ENCODE measurements at places on chromosomes 7 and 10.

GRCh38 chr10:20748551-20748950, 148.6 kb downstream of the NEBL start:
- no peak for ATAC-seq
- no peaks in the 10 kb centered on the region for H3K27me3 ChIP-seq
- no peak overlapping the region for H3K4me3 ChIP-seq
- H3K4me1 ChIP-seq, result no peaks in the 10 kb centered on the region
- H3K27ac ChIP-seq, result no peak overlapping the region
- H3K36me3 ChIP-seq, result no peaks in the 10 kb centered on the region

- H3K36me3 ChIP-seq, result peaks cover 2% of the 10 kb centered on the region
- no peaks in the 10 kb centered on the region for H3K4me1 ChIP-seq
- no peak overlapping the region for H3K27ac ChIP-seq
- no peaks in the 10 kb centered on the region for H3K27me3 ChIP-seq
Measured at GRCh38 chr10:11743461-11744338, 1.5 kb downstream of the ECHDC3 start.

GRCh38 chr10:102230264-102230860, 4.3 kb downstream of the ELOVL3 start:
- no peak for ATAC-seq
- no peak overlapping the region for H3K27ac ChIP-seq
- H3K27me3 ChIP-seq, result peaks cover 84% of the 10 kb centered on the region

DNA sequence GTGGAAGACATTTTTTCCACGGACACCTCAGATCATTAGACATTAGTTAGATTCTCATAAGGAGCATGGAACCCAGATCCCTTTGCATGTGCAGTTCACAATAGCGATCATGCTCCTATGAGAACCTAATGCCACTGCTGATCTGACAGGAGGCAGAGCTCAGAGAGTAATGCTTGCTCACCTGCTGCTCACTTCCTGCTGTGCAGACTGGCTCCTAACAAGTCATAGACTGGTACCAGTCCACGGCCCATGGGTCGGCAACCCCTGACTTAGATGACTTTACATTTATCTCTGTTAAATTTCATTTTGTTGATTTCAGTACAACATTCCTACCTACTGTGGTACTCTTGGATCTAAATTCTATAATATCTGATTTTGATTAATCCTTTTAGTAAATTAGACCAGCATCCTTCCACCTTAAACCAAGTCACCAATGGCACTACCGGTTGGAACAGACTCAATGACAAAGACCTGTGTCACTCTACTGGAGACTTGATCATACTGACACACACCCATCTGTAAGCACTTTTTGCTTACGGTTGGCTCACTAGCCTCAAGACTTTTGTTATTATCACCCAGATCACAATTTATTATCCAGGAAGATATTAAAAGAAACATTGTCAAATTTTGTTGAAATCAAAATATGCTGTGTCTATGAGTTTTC, 8.0 kb upstream of the CCDC71L start:
- no peak overlapping the region for H3K4me3 ChIP-seq
- no peaks in the 10 kb centered on the region for H3K27me3 ChIP-seq
- no peak overlapping the region for H3K27ac ChIP-seq

- no peaks in the 10 kb centered on the region for H3K4me1 ChIP-seq
- peaks cover 6% of the 10 kb centered on the region for H3K27me3 ChIP-seq
- ATAC-seq, result no peak
- H3K27ac ChIP-seq, result no peak overlapping the region
- H3K36me3 ChIP-seq, result no peaks in the 10 kb centered on the region
Measured at GRCh38 chr7:73328696-73329095, 735 bp downstream of the FKBP6 start.

DNA sequence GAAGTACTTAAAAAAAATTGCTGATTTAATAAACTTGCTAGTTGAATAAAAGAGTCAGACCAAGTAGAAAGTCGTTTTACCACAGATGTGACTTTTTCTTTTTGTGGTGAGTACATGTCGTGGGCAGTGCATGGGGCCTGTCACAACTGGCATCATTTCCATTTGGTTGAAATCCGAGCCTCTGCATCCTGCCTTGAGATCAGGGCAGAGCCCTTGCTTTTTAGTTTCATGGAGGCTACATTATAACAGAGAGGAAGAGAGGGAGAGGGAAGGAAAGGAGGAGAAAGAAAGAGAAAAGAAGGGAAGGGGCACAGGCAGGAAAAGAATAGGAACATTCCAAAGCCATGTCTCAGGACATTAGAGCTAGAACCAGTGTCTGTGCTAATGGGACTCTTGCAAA, 20.4 kb upstream of the INSYN2A start:
- H3K36me3 ChIP-seq, result peaks cover under 1% of the 10 kb centered on the region
- no peak overlapping the region for H3K4me3 ChIP-seq
- no peak for ATAC-seq

DNA sequence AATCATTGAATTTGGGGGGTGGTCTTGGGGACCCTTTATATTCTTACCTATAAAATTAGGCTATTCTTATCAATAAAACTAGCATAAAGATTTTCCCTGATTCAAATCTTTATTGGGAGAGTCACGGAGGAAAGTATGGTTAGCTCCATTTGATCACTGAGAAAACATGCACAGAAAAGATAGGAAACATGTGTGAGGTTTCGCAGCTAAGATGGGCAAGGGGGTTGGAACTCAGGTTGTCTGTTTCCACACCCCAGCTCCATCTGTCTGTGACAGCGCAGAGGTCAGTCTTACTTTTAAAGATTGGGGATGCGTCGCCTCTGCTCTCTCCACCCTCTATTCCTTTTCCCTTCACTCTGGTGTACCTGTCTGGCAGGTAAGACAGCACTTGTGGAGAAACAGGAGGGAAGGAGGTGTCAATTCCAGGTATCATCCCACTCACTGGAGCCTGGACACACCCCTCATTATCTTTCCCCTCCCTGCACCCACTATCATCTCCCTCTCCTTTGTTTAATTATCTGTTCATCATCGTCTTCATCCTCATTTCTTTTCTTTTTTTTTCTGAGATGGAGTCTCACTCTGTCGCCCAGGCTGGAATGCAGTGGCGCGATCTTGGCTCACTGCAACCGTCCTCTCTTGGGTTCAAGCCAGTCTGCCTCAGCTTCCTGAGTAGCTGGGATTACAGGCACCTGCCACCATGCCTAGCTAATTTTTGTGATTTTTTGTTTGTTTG, 2.4 kb upstream of the DENND10 start:
- H3K27ac ChIP-seq, result no peak overlapping the region
- H3K4me1 ChIP-seq, result peaks cover 13% of the 10 kb centered on the region
- H3K27me3 ChIP-seq, result no peaks in the 10 kb centered on the region
- H3K36me3 ChIP-seq, result no peaks in the 10 kb centered on the region

- ATAC-seq, result no peak
- no peak overlapping the region for H3K27ac ChIP-seq
- H3K27me3 ChIP-seq, result peaks cover 3% of the 10 kb centered on the region
- H3K4me3 ChIP-seq, result no peak overlapping the region
- peaks cover 13% of the 10 kb centered on the region for H3K4me1 ChIP-seq
Measured at GRCh38 chr7:29401769-29402168, 161.9 kb upstream of the PRR15 start.

- H3K36me3 ChIP-seq, result no peaks in the 10 kb centered on the region
- no peak overlapping the region for H3K4me3 ChIP-seq
- no peak overlapping the region for H3K27ac ChIP-seq
- no peaks in the 10 kb centered on the region for H3K27me3 ChIP-seq
Measured at GRCh38 chr10:89651205-89651915, 6.3 kb upstream of the PANK1 start.
